ENCODE measurements at places on chromosomes 5 and 9.

GRCh38 chr9:112789473-112789872 is 38.9 kb downstream of the SNX30 start:
- DNase-seq = no peak

DNA sequence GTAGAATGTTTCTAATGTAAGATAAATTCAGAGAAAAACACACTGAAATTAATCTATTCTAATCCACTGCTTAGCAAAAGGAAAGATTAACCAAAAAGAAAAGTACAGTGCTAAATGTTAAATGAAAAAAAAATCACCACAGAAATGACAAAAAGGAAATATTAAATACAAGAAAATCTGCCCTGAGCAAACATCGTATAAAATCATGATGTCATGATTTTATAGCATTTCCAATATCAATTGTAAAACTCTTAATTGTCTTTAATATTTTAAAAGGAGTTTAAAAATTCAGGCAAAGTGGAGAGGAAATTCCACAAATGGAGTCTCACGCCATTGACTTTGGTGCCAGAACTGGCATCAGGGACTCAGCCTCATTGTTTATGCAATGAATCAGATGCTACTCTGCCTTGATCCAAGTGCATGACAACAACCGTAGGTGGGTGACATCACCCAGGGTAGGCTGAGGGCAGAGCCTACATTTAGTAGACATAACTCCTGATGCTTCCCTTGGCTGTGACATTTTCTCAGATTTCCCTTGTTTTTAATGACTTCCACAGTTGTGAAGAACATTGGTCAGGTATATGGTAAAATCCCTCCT is 696.8 kb downstream of the SEMA5A start:
- no peak for DNase-seq

DNA sequence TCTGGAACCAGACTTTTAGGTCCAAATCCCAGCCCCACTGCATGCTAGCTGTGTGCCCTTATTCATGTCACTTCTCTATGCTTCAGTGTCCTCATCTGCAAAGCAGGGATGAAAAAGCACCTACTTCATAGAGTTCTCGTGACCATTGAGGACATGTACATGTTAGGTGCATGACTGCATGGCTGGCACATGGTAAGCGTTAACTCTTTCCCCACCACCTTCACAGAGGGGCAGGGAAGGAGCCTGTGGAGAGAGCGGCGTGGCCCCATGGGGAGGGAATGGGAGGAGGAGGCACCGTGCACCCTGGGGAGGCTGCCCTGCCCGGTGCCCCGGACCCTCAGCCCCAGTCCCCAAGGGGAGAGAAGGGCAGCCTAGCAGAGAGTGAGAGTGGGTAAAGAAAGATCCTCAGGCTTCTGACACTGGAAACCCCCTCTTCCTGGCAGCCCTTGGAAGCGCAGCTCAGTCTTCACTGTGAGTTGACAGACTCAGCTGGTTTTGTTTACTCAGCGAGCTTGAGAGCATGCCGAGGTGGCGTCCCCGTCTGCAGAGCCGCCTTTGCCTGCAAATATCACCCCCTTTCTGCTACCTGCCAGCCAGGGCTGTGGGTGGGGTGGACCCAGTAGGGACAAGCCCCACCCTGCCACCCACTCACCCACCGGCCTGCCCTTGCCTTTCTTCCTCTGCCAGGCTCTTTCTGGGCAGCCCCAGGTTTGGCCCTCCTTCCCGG is 10.6 kb upstream of the ANGPTL2 start:
- DNase-seq = no peak

DNA sequence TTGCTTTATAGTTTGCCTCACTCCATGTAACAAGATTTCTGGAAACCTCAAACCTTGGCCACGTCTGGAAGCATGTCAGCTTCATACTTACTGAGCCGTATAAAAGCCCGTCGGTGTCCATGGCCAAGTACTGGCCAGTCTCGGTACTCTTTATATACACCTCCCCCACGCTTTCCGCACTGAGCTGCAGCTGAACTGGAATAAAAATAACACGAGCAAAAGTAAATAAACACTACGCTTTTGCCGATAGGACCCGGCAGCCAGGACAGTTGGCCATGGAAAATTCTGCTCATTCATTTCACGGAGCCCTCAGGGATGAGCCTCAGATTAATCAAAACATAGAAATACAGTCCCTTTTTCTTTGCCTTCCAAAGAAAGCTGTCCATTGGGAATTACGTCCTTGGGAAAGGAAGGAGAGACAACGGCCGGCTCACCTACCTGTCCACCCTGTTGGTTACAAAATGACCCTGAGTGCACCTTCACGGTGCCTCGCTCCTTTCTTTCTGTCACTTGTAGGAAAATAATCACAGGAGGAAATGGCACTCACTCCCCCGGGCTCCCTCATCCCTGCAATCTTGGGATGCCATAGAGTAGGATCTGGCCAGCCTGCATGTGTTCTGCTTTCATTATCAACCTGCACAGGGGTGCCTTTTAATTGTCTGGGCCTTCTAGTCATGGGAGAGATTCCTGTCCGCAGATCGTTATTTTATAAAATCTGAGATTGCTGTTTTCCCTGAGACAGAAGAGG is 85.1 kb downstream of the FGF1 start:
- no peak for DNase-seq

DNA sequence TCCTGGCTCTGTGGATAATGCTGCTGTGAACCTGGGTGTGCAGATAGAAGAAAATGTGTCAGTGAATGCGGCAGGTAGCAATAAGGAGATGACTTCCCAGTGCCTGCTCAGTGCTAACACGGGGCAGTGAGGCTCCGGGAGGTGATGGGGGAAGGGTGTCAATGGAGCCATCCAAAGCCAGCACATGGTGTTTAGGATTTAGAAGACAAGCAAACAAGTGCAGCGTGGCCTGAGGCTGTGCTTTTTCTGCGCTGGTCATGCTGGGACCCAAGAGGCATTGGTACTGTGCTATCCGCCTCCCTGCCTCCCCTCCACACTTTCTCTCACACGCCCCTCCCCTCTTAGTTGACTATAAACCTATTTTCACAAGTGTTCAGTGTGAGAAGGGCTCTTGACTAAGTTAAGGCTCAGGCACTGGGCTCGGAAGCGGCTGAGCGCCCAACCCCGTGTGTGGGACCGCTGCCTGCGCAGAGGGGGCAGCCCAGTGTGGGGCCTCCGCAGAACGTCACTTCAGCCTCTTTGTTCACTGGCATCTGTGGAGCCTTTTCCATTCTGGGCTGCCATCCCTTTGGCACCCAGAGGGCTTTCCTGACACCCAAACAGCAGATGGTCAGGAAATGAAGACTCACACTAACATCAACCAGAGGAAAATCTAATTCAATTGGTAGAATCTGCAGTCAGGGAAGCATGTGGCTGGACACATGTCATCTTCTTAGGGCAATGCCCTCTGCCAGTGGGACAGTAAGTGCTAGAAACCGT is 21.8 kb upstream of the NINJ1 start:
- DNase-seq = no peak

DNA sequence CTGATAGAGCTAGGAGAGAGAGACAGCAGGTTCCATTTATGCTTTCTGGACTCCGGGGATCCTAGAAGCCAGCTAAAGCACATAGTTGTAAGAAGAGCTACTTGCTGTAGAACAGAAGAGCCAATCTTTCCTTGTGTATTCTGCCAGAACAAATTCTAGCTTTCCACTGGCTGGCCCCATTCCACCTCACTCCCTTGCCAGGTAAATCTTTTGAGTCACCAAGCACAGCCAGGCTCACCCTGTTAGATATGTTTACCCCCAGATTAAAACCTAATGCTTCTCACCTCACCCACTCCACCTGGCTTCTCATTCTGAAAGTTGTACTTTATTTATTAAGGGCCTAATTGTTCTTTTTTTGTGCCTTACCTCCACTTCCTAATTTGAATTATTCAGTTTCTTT is 48.9 kb upstream of the CHD1 start:
- no peak for DNase-seq

- DNase-seq = no peak
Observed at GRCh38 chr9:85055506-85056202, 386.1 kb downstream of the NTRK2 start.

DNA sequence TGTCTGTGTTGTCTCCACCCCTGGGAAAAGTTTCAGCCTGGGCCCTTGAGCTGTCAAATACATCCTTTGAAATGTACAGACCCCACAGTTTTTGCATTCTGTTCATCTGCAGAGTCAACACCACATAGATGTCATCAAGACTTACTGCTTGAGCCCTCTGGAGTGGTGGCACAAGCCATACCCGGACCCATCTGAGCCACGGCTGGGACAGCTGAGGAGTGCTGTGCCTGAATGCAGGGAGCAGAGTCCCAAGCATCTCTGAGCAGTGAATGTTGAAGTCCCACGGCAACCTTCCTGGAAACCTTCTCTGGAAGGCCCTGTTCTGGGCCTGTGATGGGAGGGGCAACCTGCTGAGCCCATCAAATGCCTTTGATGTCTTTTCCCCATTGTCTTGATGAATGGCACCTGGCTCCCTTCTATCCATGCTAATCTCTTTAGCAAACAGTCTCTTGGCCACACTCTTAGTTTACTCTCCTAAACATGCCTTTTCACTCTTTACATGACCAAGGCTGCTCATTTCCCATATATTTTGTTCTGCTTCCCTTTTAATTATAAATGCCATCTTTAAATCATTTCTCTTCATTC is 92.5 kb downstream of the ATPSCKMT start:
- DNase-seq = no peak

DNA sequence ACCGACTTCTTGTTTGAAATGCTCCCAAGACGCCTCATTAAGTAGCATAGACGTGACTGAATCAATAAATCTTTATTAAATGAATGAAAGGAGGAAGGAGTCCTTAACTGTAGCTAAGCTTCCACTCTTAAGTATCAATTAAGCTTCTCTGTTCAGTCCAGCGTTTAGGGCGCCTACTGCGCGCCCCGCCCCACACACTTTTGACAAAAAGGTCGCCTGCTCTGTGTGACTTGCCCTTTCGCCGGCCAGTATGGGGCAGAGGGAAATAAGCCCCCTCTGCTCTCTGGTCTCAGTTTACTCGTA is 662 bp upstream of the DOLPP1 start:
- no peak for DNase-seq

Data from NCI-H2107 (cell line).